Muscle of back (tissue), 13 donors: ENCODE measurements at places on chromosomes 1 and 21. TPM values are rescaled to one million over a fixed set of nuclear protein-coding genes. Genes with fewer than 3 reads are reported as not detected.

The PIGP gene
- polyA plus RNA-seq: 26.4 TPM

DNA sequence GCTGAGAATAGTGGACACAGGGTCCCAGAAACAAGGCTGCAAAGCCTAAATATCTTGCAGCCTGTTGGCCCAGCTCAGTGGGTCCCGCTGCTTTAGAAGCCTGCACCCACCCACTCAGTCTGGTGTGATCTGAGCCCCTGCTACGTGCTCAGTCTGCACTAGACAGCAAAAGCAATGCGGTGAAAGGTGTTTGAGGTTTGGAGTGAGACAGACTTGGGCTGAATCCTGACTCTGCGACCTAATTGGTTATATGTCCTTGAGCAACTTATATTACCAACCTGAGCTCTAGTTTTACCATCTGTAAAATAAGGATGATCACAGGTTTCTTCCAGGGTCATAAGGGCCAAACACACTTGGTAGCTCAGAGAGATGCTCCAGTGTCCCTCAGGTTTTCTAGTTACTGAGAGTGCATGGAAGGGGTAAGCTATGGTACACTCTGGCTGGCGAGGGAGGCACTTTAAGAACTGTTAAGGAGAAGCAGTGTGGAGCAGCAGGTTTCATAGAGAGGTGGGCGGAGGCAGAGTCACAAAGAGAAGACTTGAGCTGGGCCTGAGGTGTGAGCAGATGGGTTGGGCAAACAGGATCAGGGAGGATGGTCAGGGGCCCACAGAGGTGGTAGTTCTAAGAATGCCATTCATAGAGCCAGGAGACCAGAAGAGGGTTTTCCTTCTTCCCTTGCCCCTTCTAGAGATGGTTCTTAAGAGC, 10.1 kb downstream of the TMEM200B start:
- DNase-seq: no peak

DNA sequence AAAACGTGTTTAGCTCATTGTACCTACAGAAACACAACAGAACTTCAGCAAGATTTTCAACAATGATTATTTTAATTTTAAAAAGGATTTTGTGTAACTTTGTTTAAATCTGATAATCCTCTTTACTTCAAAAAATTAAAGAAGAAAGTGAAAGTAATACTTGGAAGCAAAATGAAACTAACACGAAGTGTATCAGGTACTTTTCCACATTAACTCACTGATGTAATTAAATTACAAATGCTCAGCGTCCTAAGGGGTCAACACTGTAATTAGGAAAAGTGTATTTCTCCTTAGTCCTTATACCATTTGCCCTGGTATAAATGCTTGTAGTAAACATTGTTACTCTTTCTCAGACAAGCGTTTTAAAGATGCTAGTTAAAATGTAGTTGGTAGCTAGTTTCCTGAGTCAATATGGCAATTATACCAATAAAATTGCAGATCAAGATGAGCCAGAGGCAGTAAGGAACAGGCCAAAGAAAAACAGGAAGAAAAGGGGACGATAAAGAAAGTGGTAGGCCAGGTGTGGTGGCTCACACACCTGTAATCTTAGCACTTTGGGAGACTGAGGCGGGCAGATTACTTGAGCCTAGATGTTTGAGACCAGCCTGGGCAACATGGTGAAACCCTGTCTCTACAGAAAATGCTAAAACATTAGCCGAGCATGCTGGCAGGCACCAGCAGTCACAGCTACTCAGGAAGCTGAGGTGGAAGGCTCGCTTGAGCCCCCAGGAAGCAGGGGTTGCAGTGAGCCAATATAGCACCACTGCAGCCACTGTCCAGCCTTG, 553.0 kb downstream of the SMYD3 start:
- no peak for DNase-seq

GRCh38 chr1:176838276-176838995, 326.1 kb downstream of the ASTN1 start:
- DNase-seq: peak; percentile 52

GRCh38 chr1:88503646-88504045, 180.4 kb upstream of the PKN2 start:
- no peak for DNase-seq

DNA sequence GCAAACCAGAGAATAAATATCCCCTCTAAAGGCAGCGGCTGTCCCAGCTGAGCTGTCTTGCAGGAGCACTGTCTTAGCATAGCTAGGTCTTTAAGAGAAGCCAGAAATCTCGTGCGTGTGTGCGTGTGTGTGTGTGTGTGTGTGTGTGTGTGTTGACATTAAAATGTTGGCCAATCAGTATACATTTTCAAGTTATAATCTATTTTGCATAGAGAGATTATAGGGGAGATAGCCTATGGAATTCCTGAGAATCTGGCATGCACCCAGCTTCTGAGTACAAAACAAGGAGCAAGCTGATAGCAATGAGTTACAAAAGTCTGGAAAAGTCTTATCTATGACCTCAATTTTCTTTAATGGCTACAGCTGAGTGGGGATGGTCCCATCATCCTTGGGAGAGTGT, 17.7 kb downstream of the METTL13 start:
- peak; percentile 14 for DNase-seq

DNA sequence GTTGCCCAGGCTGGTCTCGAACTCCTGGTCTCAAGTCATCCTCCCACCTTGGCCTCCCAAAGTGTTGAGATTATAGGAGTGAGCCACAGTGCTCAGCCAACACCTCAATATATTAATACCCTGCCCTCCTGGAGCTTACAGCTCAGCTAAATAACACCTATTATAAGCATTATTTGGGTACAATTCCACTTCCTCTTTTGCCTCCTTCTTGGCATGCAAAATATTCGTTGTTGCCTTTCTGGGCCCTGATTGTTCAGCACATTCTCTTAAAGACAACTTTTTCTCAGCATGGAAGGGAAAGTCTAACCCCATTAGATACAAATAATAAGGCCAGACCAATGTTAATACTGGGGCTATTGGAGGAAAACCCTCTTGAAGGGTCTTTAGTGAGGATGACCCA, 2.8 kb downstream of the PAQR7 start:
- DNase-seq: no peak

GRCh38 chr1:220690140-220691052, at the start of gene C1orf115:
Gene C1orf115 (plus strand): TSS chr1:220690363. CDS start chr1:220690403, 40 bp downstream.
- peak; percentile 87 for DNase-seq

GRCh38 chr1:51280321-51280978, 44.4 kb downstream of the RNF11 start:
- no peak for DNase-seq

DNA sequence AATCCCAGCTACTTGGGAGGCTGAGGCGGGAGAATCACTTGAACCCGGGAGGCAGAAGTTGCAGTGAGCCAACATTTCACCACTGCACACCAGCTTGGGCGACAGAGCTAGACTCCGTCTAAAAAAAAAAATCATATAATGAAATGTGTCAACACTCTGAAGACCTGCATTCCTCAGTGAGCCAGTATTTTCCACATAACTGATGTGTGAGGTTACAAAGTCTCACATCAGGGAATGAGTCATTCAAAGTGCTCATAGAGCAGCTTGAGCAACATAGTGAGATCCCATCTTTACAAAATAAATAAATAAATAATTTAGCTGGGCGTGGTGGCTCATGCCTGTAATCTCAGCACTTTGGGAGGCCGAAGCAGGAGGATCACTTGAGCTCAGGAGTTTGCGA, 65.5 kb downstream of the CASZ1 start:
- DNase-seq: no peak

- DNase-seq: no peak
Measured at GRCh38 chr1:179047636-179047997, 21.9 kb downstream of the FAM20B start.

The TRABD2B gene
- 3.9 TPM for polyA plus RNA-seq

- no peak for DNase-seq
Measured at GRCh38 chr21:14767192-14767852, 221.2 kb upstream of the SAMSN1 start.
